Stimulated activated CD8-positive, alpha-beta memory T cell treated with anti-CD3 and anti-CD28 coated beads, Interleukin-7, amount 100 ng/mL, for 24 hours (primary cell): ENCODE measurements at places on chromosomes 3 and 15.

- DNase-seq: no peak
These were observed 27.2 kb downstream of the SCN5A start for GRCh38 chr3:38622336-38622735.

- DNase-seq: no peak
These were observed 46.3 kb upstream of the UTS2B start for GRCh38 chr3:191376516-191377141.

DNA sequence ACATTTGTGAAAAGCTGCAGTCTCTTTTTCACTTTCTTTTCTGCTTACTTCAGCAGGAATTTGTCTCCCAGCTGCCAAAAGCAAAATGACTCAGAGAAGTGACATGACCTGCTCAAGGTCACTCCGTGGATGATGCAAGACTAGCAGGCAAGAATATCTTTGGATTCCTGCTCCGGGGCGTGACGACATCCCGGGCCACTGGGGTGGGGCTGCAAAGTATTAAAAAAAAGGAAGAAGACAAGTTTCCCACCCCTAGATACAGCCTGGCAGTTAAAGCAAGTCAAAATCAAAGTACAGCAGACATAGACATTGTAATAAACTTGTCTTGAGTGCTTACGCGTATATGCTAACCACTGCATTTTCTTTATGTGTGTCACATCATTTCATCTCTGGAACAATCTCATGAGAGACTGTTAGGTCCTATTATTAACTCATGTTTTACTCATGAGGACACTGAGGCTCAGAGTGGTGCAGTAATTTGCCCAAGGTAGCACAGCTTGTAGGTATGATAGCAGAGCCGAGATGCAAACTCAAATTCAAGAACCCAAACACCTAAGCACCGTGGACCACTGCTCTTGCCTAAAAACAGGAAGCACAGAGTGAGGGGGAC is 485.2 kb upstream of the PROK2 start:
- DNase-seq: no peak

DNA sequence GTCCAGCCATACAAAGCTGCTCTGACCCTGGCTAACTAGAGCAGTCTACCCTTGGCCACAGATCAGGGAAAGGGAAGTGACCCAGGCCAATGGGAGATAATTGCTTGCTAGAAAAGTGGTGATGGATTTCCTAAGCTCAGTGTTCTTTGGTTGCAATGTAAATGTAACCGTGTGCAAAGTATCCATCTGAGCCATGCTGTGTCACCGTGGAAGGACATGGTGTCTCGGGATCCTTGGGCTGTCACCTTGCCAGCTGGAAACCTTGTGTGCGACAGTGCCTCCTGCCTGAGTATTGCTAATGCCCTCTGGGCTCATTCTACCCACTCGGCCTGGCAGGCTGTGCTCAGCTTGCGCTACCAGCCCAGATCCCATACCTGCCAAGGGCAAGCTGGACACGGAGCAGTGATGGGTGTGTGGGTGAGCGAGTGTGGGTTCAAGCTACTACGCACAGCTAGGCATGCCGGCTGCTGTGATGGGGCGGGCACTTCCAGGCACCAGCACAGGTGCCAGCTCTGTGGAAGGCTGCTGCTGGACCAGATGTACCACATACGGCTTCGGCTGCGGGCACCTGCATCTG is 10.7 kb upstream of the SIAH2 start:
- no peak for DNase-seq

DNA sequence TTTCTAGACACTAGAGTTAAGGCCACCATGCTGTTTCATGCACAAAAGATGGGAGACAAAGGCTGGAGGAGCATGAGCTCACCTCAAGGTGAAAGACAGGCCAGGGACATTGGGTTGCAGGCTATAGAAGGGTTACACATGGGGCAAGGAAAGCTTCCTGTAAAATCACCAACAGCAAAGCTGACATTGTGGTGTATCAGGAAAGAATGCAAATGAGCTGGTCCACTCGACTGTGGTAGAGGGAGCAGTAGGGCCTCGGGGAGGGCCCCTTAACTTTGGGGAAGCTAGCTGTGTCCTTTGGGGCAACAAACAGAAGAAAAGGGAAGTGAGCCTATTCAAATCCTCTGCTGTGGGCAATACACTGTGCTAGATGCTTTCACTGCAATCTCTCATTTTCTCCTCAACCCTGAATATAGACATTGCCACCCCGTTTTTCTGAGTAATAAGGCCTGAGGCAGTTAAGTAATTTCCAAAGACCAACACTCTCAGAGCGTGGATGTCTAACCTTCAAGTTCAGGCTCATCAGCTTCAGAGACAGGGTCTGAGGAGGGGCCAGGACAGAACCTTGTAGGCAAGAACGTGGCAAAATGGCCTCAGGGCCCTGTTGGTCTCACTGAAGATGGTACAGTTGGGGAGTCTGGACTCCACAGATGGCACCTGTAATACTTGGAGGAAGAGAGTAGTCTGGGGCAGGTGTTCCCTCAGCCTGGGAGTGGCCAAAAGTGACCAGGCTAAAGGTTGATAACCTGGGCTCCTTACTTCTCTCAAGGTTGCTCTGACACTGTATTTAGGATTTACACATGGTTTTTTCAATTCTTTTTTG is 24.1 kb downstream of the CX3CR1 start:
- no peak for DNase-seq

- DNase-seq: no peak
These were observed 715.1 kb upstream of the NR2F2 start for GRCh38 chr15:95615436-95615835.

DNA sequence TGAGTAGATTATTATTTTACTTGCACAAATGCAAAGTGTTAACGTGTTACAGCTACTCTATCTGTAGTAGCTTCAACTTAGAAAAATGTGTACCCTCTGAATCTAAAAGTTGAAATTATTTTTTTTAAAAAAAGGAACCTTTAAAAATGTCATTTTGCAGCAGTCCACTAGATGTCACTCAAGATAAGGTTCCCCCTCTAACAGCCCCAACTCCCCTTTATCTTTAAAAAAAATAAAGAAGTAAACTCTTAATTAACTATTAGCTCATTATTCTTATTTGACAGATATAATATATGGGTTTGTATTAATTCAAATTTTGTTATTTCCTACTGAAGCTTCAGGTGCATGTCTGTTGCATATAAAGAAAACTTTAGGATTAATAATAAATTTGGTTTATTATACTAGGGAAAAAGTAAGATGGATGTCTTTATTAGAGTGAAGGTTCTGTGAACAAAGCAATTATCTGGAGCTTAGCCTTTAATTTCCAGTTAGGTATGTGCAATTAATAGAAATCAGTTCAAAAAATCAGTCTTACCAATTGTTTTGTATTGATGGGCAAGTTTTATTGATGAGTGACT is 288.5 kb downstream of the VGLL3 start:
- no peak for DNase-seq

- no peak for DNase-seq
These were observed 72.7 kb downstream of the CMTM8 start for GRCh38 chr3:32310918-32311839.

GRCh38 chr15:92637626-92638025 is 17.9 kb downstream of the FAM174B start:
- DNase-seq: no peak

DNA sequence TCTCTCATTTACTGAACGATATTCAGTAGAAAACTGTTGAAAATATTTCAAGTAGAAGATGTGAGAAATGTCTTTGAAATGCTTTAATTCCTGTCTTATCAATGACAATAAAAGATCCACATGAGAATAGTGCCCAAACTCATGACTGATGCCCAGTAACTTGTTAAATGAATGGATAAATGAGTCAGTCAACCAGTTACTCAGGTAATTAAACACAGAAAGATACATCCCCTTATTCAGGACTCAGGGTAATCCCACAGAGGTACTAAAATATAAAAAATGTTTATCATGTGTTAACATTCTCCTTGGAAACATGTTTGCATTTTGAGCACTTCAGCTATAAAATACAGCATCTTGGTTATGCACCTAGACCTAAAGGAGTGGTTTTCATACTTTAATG is 169.5 kb downstream of the MBNL1 start:
- no peak for DNase-seq

DNA sequence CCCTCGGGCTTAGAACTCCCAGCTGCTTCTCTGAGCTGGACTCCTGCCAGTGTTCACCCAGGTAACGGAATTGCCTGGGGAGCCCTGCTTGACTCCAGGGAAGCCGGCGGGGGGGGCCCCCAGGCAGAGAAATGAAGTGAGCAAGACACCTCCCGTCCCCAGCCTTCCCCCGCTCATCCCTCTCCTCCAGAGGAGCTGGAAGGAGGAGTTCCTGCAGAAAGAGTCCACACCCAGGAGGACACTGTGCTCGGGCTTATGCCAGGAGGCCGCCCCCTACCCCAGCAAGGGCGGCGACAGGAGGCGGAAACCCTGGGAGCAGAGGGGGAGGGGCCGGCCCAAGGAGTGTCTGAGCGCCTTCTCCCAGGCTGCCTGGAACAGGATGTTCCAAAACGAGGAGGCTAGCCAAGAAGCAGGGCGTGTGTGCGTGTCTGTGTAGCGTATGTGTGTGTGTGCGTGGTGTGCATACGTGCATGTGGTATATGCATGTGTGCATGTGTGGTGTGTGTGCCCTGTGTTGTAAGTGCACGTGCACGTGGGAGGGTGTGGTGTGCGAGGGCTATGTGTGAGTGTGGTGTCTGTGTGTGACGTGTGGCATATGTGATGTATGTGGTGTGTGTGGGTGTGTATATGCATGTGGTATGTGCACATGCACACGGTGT is 511.3 kb downstream of the SHQ1 start:
- no peak for DNase-seq

- DNase-seq: no peak
These were observed 21.5 kb downstream of the CNOT10 start for GRCh38 chr3:32706348-32707025.

DNA sequence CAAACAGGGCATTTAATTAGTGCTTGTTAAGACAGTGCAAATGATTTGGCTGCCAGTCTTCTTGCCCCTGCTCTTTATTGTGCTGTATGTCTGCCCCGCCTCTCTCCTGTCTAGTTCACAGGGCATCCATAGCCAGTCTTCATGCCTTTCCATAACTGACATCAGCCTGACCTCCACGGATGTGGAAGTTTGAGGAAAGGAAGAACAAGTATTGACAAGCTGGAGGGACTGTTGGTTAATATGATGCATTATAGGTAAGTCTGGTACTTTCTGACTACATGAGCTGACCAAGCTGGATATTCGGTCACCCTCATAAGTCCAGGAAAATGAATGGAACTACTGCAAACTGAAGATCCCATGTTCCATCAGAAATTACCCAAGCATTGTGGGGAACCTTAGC is 325.9 kb downstream of the TIGIT start:
- DNase-seq: no peak

DNA sequence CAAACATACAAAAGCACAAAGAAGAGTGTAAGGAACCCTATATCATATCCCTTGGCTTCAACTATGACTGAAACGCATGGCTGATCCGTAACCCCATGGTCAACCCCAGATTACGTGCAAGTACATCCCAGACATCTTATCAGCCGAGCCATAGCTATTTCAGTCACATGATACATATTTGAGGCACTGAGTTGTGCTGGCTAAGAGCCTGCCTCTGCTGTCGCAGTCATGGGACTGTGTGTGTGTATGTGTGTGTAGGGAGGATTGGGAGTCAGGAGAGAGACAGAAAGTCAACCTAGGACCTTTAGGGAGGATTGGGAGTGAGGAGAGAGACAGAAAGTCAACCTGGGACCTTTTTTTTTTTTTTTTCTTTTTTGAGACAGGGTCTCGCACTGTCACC is 8.4 kb downstream of the ST6GAL1 start:
- no peak for DNase-seq

DNA sequence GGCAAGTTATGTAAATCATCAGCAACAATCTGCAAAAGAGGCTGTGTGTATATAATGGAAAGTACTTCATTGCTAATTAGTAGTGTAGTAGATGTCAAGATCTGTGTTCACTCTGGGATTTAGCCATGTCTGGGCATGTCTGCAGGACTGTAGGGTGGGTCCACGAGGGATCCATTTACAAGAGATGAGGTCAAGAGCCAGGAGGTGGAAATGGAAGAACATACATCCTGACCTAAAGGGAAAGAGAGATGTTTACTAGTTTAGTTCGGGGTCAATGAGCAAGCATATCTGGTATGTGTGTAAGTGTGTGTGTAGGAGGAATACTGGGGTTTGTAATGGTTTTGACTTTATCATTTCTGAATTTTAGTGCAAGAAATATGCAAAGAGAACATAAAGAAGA is 171.5 kb upstream of the NANOGP8 start:
- no peak for DNase-seq

- DNase-seq: peak; percentile 26
These were observed 31.8 kb upstream of the ZNF774 start for GRCh38 chr15:90320062-90320884.

GRCh38 chr3:155047672-155048071 is 32.4 kb upstream of the MME start:
- DNase-seq: no peak

- no peak for DNase-seq
These were observed 182.3 kb downstream of the BBX start for GRCh38 chr3:107705046-107705445.

- no peak for DNase-seq
These were observed 27.4 kb upstream of the PLSCR2 start for GRCh38 chr3:146496726-146497125.

DNA sequence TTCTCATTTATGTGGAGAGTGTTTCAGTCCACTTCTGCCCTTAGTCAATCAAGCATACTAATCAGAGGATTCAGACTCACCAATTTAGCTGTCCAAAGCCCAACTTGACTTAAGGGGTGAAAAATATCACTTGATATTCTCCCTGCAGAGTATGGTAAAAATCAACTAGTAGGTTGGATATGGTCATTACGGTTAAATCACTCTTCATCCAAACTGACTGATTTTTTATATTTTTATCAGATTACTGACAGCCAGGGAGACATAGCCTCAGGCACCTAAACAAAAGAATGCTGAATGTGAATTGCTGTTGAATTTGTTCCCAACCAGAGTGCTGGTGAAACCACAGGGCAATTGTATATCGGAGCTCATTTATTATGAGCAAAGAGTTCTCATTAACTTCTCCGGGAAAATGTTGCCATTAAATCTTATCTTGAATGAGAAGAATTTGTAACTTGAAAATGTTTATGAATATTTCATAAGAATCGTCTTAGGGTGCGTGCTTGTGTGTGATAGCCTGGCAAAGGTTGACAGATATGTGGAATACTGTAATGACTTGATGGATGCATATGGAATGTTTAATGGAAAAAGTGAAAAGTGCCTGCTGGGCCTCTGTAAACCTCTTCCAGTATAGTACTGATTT is 411.2 kb downstream of the NAALADL2 start:
- no peak for DNase-seq

DNA sequence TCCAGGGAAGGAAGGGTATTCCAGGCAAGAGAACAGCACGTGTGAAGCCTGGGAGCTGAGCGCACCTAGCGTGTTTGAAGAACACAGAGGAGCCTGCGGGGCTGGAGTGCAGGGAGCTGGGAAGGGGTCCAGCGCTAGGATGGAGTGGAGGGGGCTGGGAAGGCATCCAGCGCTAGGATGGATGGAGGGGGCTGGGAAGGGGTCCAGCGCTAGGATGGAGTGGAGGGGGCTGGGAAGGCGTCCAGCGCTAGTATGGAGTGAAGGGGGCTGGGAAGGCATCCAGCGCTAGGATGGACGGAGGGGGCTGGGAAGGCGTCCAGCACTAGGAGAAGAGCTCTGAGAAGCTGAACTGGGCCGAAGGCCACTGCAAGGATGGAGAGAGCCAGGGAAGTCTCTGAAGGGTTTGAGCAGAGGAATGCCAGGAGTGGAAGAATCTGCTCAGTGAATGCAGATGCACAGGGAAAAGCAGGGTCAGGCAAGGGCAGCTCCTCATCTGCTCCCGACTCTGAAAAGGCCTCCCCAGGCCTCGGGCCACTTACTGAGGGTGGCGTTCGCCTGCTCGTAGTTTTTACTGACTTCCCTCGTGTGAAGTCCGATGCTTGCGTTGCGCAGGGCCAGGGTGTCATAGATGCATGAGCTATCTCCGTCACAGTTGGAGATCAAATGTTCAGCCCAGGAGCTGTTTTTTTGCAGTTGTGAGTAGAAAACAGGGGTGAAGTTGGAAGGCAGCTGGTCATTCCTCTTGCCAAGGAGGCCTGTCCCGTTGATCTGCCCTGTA is 39.8 kb downstream of the MUC20 start:
- DNase-seq: no peak
